Stimulated activated CD4-positive, alpha-beta T cell treated with anti-CD3 and anti-CD28 coated beads, TNF-alpha, amount 100 ng/mL, for 1 hour (primary cell): ENCODE measurements at places on chromosomes 16 and 17.

GRCh38 chr17:11853321-11854151, 143.7 kb downstream of the ZNF18 start:
- DNase-seq: no peak

- no peak for DNase-seq
Observed at GRCh38 chr16:200388-200787, 20.1 kb downstream of the HBQ1 start.

GRCh38 chr17:77451245-77451893, 310.6 kb downstream of the SEC14L1 start:
- peak; percentile 40 for DNase-seq

DNA sequence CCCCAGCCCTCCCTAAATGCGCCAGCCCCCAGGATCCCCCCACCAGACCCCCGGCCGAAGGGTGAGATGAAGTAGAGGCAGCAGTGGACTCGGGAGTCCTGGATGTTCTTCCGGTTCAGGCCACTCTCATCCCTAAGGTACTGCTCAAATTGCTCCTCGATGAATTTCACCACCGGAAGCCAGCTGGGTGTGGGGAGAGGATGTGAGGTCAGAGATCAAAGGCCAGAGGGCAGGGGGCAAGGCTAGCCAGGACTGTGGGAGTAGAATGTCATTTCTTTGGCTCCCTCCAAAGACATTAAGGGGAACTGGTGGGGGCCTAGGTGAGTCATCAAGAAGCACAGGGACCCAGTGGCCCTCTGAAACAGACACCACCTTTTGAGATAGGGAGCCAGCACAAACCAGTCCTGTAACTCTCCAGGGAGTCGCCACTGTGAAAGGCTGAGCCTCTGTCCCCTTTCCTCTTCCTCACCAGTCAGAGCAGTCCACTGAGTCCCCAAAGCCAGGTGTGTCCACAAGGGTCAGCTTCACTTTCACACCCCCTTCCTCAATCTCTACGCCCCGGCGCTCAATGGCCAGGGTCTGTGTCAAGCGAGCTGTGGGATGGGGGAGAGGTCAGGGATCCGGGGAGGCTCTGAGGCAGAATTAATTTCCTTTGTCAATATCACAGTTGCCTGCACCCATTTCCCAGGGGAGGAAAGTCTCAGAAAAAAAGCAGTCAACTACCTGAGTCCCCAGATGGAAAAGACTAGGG, 895 bp downstream of the SEPTIN1 start:
- no peak for DNase-seq

GRCh38 chr17:62995377-62995885, 29.4 kb downstream of the TANC2 start:
- DNase-seq: no peak

DNA sequence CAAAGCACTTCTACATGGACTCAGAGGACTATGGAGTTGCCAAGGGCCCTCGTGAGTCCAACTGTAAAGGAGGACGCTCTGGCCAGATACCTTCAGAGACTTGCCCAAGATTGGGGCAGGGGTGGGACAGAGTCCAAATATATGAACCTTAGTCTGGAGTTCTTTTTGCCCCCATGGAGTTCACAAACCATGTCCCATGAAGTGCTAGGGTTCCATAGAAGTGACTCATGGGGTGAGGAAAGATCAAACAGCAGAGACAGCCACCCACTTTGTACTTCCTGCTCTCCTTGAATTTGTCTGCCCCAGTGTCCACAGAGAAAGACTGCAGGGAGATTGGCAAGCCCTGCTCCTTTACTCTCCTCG, 29.0 kb downstream of the SRL start:
- no peak for DNase-seq

GRCh38 chr17:63931981-63932561, at the start of gene CD79B:
Gene CD79B, minus strand, starts transcription at chr17:63932331. Its CDS starts 70 bp downstream, at chr17:63932261.
- peak; percentile 27 for DNase-seq

DNA sequence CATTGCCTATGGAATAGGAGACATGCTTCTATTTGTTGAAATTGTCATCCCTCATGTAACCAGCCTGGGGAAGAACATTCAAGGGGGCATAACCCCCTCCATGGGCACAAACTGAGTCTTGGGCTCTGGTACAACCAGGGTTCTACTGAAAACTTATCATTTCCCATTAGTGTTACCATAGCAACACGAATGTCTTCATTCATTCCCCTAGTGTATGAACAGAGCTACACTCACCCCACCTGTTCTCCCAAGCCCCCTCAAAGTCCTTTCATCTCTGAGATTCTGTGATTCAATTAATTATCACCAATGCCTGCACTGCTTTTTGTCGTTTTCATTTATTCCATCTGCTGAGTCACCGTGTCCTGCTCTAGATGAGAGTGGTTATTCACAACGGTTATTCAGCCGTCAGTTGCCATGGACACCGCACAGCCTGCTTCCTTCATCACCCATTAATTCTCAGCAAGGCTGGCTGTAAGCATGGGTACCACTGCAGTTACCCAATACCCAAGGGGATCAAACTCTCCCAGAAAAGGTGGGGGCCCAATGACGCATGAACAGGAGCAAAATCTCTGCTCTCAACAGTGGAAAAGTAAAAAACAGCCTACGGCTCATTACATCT, 1.6 kb upstream of the GAST start:
- no peak for DNase-seq

GRCh38 chr16:82892324-82892723, 265.6 kb downstream of the CDH13 start:
- no peak for DNase-seq

DNA sequence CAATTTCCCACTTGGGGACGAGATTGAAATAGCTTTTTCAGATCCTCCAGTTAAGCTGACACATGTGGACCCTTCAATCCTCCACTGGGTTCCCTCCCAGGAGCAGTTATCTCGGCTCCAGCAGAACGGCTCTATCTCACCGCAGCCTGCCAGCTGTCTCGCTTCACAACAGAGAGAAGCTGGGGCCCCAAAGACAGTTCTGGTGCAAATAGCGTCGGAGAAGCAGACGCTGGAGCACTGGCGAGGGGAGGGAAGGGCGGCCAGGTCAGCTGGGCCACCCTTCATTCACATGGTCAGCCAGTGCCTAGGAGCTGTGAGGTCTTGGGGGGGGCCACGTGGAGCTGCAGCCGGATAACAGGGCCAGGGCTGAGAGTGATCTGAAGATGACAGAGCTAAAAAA, 141.3 kb upstream of the SDK2 start:
- no peak for DNase-seq
